Activated gamma-delta T cell treated with anti-CD3 and anti-CD28 coated beads, Interleukin-2, amount 50 U/mL, for 16 hours (primary cell): ENCODE measurements at places on chromosomes 1 and 21.

- peak; percentile 31 for DNase-seq
Measured at GRCh38 chr1:26225033-26225831, 8.8 kb upstream of the CEP85 start.

GRCh38 chr1:6584126-6585080, 4.6 kb downstream of the ZBTB48 start:
- no peak for DNase-seq

DNA sequence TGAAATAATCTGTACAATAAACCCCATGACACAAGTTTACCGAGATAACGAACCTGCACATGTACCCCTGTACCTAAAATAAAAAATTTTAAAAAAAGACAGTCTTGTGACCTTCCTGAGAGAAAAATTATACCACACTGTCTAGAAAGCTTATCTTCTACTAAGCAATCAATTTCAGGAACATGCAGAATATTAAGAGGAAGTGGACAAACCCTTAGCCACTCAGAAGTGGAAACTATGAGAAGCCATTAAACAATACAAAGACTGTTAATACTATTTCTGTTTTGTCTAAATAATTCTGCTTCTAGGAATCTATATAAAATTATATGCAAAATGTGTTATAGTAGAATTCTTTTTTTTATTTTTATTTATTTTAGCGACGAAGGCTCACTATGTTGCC, 93.9 kb downstream of the ADAMTS1 start:
- no peak for DNase-seq

GRCh38 chr1:29123053-29123886, 433 bp downstream of the TMEM200B start:
- DNase-seq, result no peak

DNA sequence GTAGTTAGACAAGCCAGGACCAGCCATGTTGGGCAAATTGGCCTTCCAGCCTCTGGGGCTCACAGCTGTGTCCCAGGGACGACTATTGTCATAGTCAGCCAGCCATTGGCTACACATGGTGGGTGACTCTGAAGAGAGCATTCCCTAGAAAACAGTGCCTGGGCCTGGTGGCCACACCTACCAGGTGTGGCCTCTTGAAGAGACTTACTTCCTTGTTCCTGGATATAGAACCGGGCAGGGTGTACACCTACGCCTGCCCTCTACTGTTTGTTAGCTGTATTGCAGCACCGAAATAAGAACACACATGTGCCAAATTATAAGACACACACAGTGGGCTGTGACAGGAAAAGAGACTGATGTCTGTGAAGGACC, 134.6 kb upstream of the ARHGEF16 start:
- no peak for DNase-seq

GRCh38 chr1:167515461-167515860, 2.9 kb downstream of the CD247 start:
- no peak for DNase-seq

DNA sequence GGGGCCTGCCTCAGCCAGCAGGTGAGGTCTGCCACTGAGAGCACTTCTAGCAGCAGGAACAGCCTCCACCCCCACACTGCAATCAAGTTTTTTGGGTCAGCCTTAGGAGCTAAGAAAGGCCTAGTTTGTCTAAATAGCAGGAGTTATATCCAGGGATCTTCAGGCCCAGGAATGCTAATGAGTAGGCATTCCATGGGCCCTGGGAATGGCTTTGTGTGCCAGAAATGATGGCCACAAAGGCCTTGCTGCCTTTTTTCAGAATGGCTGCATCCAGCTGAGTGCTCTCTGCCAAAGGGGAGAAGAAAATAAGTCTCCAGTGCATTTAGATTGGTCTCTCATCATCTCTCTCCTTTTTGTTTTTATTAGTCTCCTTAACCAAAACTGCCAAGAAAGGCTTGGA, 2.8 kb downstream of the MRTO4 start:
- DNase-seq, result no peak

DNA sequence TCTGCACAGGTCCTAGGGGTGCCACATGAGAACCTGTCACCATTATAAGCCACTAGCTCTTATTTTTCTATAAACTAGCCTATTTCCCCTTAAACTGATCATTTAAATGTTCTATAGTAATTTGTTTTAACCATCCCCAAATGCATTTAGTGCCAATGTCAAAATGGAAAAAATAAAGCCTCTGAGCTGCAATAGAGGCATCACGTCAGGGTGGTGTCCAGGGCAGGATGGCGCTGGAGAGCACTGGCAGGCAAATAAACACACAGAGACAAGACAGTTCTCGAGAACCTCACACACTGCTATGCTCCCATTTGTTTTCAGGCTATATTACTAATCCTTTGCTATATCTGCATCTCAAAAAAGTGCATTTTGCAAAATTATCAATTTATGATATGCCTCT, 73.4 kb upstream of the NEK2 start:
- no peak for DNase-seq

DNA sequence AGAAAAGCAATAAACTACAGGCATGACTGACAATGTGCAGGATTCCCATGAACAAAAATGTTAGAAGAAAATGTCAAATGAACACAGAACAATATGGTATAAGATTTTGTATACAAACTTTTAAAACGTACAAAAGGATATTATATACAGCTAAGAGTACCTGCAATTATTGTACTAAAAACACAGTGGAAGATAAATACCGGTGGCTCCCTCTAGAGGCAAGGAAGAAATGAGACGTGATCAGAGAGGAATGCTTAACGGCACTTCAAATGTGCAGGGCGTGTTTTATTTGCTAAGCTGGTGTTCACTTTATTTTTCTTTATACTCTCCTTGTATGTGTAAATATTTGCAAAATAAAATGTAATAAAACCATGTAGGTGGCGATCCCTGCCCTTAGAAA, 191.8 kb upstream of the SAMSN1 start:
- DNase-seq, result peak; percentile 18

GRCh38 chr1:183873642-183874041, 68.7 kb downstream of the RGL1 start:
- no peak for DNase-seq

GRCh38 chr1:31750858-31751510, 13.2 kb downstream of the ADGRB2 start:
- peak; percentile 25 for DNase-seq

DNA sequence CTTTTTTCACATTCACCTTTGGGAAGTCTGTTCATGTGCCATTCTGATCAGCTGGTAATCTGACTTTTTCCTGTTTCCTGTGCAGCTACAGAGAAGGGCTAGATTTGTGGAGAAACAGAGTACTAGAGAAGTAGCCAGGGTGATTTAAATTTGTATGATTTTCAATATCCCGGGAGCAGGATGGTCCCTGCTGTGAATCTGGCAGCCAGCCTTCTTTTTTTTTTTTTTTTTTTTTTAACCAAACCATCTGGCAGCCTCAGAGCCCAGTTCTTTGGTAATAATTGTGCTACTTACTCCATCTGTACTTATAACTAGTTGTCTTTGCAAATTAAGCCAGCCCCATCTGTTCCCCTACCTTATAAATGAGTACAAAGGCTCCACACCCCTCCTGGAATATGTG, 248.6 kb upstream of the DEPDC1 start:
- no peak for DNase-seq

DNA sequence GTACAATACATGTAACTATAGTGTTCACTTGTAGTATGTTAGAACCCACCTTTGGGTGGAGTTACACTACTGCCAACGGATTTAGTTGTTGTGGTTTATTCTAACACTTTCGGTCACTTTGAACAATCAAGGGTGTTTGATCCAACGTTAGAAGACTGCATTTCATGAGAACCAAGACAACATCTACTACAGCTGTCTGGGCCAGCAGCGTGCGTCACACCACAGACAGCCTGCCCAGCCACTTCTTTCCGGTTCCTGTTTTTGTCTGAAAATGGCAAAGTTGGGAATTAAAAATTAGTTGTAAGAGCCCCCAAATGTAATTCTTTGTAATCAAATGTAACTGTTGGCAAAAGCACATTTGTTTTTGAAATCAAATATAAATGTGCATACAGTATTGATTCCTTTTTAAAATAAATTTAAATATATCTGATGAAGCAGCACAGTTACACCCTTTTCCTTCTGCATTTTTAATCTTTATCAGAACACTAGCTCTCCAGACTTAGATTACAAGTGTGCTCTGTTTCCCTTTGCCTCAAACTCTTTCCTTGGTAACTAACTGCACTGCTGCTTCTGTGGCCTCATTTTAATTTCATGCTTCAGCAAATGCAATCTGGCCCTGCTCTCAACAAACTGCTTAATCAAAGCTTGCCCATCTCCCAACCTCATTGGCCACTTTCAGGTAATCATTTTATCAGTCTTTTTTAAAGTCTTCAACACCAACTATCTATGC, 86.6 kb upstream of the DPH5 start:
- peak; percentile 55 for DNase-seq

DNA sequence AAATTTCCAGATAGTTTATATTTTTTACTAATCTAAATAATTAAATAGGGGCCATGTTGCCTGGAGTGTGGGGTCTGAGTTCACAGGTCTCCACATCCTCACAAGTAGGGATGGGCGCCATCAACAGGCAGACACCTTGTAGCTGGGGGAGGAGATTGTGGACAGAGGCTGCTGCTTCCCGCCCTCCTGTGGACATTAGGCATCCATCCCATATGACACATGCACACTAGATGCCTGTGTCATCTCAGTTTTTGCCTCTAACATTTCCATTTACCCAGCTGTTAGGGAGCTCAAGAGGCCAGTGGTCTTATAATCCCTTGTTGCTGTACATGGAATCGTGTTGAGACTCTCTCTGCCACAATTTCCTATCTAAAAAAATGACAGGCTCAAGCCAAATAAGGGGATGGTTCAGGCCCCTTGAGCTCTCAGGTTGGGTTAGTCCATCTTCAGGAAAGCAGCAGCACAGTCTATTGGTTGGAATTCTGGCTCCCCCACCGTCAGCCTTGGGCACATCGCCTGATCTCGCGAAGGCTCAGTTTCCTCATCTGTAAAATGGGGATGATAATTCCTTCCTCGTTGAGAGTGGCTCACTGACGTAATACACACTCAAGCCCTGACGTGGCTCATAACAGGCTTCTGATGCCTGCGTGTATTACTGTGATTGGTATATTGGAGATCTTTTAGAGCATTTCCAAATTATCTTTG, 13.6 kb downstream of the LHX4 start:
- no peak for DNase-seq

DNA sequence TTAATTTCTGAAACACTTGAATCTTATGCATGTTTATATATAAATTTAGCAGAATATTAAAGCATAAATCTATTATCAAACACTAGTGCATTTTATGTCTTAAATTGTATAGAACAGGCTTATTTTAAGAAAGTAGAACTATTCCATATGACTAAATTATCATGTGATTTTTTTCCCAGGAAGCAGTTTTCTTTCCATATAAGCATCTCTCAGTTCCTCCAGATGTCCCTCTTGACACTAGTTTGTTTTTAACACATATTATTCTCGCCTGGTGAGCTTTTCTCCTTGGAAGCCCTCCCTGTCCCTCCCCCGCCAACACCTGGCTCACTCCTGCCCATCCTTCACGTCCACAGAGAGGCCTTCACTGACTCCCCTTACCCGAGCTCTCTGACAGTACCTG, 48.3 kb upstream of the BCAR3 start:
- no peak for DNase-seq

GRCh38 chr1:210571356-210572284, 242.9 kb downstream of the HHAT start:
- DNase-seq, result no peak

DNA sequence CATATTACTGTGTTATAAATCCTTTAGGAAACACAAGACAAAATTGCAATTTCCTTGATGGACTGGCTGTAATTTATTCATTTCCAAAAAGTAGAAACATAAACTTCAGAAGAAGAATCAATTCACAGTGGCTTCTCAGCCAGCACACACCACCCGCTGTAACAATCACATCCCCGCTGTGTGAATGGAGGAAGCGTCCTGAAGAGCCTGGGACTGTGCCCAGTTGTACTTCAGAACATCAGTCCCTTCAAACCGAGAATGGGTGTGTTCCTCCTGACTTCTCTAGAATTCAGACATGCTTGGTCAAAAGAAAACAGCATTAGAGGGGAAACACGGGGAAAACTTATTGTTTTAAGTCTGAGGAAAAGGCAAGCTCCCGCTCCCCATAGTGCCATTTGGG, 28.8 kb upstream of the CD84 start:
- DNase-seq, result no peak

DNA sequence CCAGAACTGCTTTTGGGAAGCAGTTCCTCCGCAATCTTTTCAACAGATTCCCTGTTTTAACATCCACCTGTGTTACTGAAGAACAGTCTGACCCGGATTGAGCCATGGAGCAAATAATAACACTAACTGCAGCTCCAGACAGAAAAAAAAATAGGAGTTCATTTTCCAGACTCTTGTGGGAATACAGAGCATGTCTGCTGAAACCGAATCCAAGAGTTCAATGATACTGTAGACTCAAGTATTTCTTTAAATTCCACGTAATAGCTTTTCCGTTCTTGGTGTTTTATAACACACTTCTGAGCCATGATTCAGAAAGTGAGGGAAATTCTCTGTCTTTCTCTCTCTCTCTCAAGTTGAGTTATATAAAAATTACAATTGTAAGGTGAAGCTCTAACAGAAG, 60.6 kb downstream of the DDAH1 start:
- no peak for DNase-seq

GRCh38 chr1:67184838-67185421, 18.7 kb downstream of the IL23R start:
- no peak for DNase-seq

DNA sequence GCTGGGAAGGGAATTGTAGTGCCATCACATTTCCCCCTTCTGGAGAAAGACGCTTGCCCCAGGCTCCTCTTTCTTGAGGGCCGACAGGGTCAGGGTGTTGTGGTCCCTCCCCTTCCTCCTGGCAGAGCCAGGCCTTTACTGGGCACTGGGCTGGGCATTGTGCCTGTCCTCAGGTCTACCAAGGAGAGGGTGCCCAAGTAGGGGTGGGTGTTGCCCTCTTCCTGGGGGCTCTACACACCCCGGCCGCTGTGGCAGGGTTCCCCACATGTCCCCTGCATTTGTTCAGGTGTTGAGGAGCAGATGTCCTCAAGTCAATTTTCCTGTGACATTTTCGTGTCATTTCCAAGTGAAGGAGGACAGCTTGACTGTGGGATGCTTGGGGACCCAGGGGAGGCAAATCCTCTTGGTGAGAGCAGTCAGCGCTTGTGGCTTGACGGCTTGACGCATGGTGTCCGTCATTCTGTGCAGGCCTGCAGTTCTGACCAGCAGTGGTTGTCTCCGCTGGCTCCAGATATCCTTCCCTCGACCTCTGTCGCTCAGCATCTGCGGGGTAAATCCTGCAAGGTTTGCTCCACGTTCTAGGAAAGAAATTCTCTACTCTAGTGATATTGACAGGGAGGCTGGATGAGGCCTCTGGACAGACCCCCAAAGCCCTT, 181.9 kb upstream of the VAMP3 start:
- DNase-seq, result no peak

DNA sequence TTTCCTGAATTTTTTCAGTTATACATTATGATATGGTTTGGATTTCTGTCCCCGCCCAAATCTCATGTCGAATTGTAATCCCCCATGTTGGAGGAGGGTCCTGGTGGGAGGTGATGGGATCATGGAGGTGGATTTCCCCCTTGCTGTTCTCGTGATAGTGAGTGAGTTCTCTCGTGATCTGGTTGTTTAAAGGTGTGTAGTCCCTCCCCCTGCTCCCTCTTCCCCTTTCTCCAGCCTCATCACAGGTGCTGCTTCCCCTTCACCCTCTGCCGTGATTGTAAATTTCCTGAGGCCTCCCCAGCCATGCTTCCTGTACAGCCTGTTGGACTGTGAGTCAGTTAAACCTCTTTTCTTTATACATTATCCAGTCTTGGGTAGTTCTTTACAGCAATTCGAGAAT, 93.2 kb upstream of the HNRNPU start:
- DNase-seq, result no peak
